ENCODE measurements at places on chromosomes 16 and 17. TPM values are rescaled to one million over a fixed set of nuclear protein-coding genes. Genes with fewer than 3 reads are reported as not detected.
A peak's percentile ranks its signal among the peaks of the same experiment; 100 is the strongest.

DNA sequence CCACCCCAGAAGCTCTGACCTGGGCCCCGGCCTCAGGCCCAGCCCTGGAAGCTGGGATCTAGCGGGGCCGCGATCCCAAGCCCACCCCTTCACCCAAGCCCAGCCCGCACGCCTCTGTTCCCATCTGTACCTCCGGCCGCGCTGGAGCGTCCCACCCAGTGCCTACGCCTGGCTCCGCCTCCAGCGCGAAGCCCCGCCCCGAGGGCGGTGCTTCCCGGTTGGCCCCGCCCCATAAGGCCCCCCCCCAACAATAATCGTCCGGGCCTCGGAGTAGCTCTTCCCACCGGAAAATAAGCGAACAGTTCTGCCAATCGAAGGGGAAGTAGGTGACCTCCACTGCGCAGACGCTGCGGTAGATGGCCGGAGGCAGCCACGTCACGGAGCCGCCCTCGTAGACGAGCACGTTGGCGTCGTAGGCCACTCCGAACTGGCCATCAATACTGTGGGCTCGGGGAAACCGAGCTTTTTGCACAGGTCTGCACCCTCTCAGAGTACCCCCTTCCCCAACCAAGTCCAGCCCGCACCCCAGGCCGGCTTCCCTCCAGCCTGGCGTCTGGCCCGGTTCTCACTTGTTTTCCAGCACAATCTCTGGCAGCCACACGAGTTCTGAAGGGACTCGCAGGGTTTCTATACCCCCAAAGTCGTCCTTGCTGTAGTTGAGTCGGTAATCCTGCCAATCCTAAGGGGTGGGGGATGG lies 1.1 kb downstream of the CHRNE start:
- DNase-seq: no peak

DNA sequence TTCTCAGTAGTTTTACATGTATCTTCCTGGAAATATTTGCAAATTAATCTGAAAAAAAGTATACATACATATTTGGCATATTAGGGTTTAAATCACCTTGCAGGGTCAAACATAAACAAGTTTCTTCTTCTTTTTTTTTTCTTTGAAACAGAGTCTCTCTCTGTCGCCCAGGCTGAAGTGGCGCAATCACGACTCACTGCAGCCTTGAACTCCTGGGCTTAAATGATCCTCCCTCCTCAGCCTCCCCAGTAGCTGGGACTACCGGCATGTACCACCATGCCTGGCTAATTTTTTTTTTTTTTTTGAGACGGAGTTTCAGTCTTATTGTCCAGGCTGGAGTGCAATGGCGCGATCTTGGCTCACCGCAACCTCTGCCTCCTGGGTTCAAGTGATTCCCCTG lies 12.6 kb upstream of the FUS start:
- no peak for DNase-seq

GRCh38 chr17:45753645-45754225 lies 30.4 kb upstream of the CRHR1 start:
- no peak for DNase-seq

DNA sequence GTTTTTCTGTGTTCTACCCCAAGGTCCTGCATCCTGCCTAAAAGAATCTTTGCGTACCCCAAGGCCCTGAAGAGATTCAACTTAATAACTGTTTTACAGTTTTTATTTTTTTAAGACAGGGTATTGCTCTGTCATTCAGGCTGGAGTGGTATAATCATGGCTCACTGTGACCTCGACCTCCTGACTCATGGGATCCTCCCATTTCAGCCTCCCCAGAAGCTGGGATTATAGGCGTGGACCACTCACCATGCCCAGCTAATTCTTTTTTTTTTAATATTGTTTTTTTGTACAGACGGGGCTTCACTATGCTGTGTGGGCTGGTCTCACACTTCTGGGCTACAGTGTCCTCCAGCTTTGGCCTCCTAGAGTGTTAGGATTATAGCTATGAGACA lies 9.3 kb upstream of the FAAP100 start:
- no peak for DNase-seq

DNA sequence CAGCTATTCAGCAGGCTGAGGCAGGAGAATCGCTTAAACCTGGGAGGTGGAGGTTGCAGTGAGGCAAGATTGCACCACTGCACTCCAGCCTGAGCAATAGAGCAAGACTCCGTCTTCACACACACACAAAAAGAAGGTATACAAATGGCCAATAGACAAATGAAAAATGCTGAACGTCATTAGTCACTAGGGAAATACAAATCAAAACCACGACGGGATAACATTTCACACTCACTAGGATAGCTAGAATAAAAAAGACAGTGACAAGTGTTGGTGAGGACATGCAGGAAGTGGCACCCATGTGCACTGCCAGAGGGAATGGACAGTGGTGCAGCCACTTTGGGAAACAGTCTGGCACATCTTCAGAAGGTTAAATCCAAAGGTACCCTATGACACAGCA lies 172.9 kb downstream of the FTO start:
- DNase-seq: no peak

DNA sequence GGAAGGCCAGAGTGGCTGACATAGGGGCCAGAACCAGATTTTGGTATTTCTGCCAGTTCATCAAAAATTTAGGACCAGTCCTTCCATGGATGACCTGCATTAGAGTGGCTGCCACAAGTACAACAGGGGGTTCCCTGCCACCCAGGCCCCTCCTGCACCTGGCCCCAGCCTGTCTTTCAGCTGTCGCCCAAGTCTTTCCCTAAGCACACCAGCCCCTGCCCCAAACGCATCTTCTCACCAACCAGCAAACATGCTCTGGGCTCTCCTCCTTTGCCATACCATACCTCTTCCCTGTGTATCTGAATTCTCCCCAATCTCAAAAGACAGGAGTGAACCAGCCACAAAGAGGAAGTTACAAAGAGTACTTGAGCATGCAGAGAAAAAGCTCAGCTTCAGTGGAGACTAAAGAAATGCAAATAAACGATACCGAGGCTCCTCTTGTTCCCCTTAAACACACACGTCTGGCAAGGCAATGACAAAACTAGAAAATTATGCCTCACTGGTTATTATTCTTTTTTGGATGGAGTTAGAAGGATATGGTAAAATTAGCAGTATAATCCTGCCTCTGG lies 130.6 kb downstream of the DYNLRB2 start:
- no peak for DNase-seq

DNA sequence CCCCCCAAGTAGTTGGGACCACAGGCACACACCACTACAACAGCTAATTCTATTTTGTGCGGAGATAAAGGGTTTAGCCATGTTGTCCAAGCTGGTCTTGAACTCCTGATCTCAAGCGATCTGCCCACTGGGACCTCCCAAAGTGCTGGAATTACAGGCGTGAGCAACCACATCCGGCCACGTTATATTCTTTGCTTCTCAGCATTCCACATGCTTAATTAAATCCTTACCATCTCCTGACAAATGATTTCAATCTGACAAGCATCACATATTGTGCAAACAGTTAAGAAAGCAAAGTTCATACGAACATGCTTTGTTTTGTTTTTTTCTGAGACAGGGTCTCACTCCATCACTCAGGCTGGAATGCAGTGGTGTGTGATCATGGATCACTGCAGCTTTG lies 18.2 kb downstream of the HIGD1B start:
- DNase-seq: no peak

GRCh38 chr17:64343833-64344637 lies 46.6 kb downstream of the PECAM1 start:
- DNase-seq: peak; percentile 33

DNA sequence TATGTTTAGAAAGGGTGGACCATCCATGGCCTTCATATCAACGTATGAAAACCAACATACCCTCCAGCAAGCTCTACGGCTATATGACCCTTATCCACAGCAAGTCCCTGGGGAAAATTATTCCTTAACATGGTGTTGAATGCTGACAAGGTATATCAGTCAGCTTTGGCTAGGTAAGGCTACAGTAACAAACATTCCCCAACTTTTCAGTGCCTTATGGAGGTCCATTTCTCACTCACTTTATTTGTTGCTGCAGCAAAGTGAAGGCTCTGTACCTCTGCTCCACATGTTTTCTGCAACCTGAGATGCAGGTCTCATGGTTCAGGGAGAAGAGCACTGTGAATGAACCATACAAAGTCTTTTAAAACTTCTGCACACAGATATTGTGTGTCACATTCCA lies 83.8 kb upstream of the TOX3 start:
- no peak for DNase-seq

DNA sequence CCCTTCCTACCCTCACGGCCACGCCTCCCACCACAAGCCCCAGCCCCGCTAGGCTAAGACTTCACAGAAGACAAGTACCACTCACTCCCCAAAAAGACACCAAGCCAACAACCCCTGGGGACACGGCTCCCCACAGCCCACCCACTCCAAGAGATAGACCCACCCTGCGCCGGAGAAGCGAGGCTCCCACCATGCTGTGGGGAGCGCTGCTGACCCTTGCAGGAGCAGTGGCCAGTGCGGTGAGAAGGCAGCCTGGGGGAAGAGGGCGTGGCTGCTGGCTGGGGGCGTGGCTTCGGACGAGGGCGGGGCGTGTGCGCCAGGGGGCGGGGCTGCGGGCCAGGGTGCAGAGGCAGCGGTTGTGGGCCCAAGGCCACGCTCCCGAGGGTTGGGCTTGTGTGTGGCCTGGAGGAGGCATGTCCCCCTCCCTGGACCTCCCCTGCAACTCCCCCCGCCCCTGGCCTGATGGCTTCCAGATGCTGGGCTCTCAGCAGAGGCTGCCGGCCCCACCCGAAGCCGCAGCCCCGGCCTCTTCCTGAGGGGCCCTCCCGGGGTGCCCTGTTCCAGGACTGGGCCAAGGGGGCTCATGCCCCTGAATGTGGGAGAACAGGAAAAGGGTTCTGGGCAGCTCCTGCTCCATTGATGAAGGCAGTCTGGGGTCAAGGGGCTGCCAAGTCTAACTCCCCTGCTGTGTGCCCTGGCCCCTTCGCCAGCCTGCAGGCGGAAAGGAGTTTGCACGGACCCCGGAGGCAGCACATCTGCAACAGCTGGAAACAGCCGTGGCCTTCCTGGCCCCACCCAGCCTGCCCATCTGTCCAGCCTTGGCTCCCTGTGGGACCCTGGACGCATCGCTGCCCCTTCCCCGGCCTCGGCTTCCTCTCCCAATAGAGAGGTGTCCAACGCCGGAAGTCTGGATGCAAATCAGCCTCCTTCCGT lies 9.1 kb downstream of the TFAP4 start:
- DNase-seq: peak; percentile 78

- DNase-seq: no peak
These were observed 24.8 kb upstream of the NSRP1 start for GRCh38 chr17:30091771-30092170.

DNA sequence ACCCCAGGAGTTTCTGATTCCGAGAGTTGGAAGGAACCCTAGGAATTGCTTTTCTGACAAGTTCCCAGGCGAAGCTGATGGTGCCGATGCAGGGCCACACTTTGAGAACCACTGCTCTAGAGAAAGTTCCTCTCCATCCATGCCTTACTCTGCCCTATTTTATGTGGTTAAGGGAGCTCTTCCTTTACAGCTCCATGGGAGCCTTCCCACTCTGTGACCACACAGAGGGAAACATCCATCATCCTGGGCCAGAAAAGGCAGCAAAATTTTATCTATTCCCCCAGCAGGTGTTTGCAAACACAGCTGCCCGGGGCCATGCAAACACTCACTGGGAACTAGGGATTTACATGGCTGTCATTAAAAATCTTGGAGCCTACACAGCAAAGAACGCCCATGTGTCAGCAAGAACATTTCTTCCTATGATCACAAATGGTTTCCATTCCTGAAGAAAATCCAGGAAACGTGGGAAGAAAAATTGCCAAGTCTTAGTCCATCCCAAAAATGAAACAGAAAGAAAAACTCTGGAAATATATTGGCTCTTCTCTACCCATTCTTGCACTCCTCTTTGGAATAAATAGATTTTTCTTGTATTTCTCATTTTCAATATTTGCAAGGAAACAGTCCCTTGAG lies 252.7 kb downstream of the PMP22 start:
- no peak for DNase-seq

DNA sequence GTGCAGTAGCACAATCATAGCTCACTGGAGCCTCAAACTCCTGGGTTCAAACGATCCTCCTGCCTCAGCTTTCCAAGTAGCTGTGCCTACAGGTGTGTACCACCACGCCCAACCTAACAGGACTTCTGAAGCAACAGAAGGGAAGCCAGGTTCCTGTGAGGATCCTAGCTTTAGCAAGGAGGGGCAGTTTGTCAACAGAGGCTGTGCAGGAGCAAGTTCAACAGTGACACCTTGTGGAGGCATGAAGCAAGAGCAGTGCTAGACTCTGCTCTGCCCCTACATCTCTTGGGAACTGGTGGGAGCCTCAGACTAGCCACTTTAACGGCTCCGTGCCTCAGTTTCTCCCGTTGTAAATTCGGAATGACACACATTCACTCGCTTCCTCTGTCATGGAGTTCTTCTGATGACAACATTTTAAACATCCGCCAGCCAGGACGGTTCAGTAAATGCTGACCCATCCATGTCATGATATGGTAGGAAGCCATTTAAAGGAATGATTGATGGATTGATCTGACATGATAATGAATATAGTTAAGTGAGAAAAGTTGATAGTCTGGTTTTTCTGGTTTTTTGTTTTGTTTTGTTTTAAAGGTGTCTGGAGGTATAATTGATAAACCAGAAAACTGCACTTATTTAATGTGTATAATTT lies 218.7 kb downstream of the MRTFB start:
- no peak for DNase-seq

GRCh38 chr17:31596382-31597323 lies 205.2 kb downstream of the RAB11FIP4 start:
- no peak for DNase-seq

DNA sequence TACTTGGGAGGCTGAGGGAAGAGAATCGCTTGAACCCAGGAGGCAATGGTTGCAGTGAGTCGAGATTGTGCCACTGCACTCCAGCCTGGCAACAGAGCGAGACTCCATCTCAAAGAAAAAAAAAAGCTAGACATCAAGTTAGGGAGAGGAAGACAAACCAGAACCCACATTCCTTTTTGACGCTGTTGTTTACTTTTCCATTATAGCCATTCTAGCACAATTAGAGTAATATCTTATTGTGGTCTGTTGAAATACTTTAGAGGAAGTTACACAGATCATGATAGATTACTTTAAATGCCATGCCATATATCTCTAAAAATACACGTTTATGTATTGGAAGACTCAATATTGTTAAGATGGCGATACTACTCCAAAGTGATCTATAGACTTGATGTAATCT lies 16.5 kb upstream of the ABCC1 start:
- DNase-seq: no peak

GRCh38 chr17:83064021-83064731 lies 15.2 kb upstream of the METRNL start:
- DNase-seq: no peak

The ACE gene
- polyA plus RNA-seq: 12.7 TPM

The FGF11 gene
- polyA plus RNA-seq: 6.6 TPM

The AIPL1 gene
- not detected for polyA plus RNA-seq

The SLC43A2 gene
- 30.7 TPM for polyA plus RNA-seq

The KCNH6 gene
- 1.3 TPM for polyA plus RNA-seq

The SMIM5 gene
- 4.3 TPM for polyA plus RNA-seq

The ATP1B2 gene
- 15.5 TPM for polyA plus RNA-seq

The MYH1 gene
- polyA plus RNA-seq: not detected

All from right renal cortex interstitium (tissue), 3 donors.